ENCODE measurements at places on chromosomes 5 and 9.

GRCh38 chr9:73152953-73153352, 1.3 kb downstream of the ANXA1 start:
- DNase-seq, result no peak

GRCh38 chr5:66912787-66913186, 283.8 kb downstream of the CD180 start:
- no peak for DNase-seq

DNA sequence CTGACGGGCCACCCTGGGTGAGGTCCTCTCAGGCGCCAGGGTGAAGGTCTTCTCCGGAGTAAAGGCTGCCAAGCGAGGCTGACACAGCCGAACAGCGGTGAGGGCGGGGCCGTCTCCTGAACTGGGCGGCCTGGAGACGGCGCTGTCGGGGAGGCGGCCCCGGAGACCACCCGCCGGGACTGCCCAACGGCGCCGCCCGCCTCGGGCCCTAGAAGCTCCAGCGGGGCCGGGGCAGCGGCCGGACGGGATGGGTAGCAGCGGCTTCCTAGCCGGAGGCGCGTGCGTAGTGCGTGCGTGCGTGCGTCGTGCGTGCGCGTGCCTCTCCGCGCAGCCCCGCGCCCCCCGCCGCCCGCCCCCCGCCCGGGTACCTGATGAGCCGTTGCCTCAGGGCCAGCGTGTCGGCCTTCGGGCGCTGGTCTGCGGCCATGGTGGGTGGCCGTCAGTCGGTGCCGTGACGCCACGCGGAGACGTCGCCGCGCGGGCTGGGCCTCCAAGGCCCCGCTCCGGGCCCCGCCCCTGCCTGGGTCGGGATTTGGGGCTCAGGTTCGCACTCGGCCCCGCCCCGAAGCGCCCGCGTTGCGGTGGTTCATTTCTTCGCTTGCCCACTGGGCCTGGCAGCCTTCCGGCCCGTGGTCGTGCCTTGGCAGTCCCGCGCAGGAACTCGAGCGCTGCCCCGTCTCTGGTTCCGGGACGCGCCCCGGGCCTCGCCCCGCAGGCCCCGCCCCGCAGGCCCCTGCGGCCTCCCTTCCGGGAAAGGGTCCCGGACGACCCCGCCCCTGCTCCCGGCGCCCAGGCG, at the start of gene PHYKPL:
Gene PHYKPL (minus strand): TSS at position 679 of the 796 bp plus-strand sequence. CDS start 252 bp downstream, at position 427.
- peak; percentile 55 for DNase-seq

- no peak for DNase-seq
These were observed 482.2 kb upstream of the PAPPA start for GRCh38 chr9:115671236-115671962.

- DNase-seq, result no peak
These were observed 4.8 kb downstream of the ATP6V1G1 start for GRCh38 chr9:114592356-114592755.

- DNase-seq, result no peak
These were observed 679.8 kb downstream of the CETN3 start for GRCh38 chr5:89729623-89730301.

DNA sequence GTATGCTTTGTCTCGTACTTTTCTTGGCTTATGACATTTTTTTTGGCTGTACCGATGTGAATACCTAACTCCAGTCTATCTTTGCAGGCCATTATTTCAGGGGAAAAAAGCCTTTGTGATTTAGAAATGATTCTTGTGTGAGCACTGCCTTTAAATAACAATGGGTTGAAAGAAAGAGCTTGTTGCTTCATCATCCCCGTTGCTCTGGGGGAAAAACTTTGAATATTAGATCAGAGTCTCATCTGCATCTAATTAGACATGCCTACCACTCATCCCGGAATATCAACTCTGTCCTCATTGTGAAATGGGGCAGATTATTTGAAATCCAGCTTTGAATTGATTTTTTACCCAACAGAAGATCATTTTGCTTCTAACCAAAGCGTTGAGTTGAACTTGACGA, 13.5 kb downstream of the CXCL14 start:
- DNase-seq, result no peak

Data from stimulated activated CD8-positive, alpha-beta memory T cell treated with anti-CD3 and anti-CD28 coated beads, Interleukin-2, amount 100 ng/mL, for 48 hours (primary cell).